ENCODE measurements at places on chromosomes 4 and X. TPM values are rescaled to one million over a fixed set of nuclear protein-coding genes. Genes with fewer than 3 reads are reported as not detected.
A peak's percentile ranks its signal among the peaks of the same experiment; 100 is the strongest.

DNA sequence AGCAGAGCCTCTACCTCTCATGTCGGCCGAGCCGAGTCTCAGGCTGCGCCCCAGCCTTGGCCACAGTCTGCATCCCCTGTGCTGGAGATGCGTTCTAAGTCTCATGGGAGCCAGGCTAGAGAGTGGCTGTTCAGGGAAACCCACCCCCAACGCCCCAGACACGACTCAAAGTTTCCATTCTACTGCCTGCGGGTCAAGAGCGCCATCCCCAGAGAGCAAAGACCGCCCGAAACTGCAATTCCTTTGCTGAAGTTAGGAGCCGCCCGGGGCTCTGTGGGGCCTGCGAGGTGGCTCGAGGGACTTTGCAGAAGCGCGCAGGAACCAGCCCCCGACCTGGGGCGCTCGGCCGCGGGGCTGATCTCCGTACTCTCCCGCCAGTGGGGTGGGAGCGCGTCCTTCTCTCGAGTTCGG, 10.0 kb upstream of the ELF4 start:
- no peak for DNase-seq

GRCh38 chr4:14749910-14750309, 252.4 kb upstream of the CPEB2 start:
- no peak for DNase-seq

DNA sequence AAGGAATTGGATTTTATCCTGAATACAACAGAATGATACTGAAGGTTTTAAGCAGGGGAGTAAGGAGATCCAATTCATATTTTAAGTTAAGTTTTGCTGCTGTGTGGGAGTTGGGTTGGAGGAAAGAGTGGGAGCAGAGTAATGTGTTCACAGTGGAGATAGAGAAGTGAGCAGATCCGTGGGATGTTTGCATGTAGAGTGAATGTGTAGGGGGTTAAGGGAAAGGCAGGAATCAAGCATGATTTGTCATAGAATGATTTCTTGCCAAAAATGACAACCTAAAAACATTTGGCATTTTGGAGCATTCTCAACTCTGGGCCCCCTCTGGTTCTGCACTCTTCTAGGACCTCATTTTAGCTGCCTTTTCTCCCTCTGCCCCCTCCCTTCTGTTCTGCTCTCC, 76.6 kb downstream of the ARHGAP10 start:
- DNase-seq, result no peak

DNA sequence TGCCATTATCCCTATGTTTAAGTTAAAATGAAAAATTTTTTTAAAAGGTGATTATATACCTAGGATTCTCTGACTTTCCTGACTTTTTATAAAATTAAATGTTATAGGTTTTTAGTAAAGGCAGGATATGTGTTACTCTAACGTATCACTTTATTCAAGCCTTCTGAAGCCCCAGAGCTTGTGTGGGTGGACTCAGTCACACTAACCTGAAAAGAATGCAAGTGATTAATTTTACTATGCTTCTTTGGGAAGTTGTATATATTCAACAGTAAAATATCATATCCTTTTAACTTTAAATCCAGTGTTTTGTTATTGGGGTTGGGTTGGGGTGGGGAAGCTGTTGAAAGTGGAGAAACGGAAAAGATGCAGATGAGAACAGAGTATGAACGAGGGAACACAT, 22.8 kb downstream of the PDLIM3 start:
- no peak for DNase-seq

DNA sequence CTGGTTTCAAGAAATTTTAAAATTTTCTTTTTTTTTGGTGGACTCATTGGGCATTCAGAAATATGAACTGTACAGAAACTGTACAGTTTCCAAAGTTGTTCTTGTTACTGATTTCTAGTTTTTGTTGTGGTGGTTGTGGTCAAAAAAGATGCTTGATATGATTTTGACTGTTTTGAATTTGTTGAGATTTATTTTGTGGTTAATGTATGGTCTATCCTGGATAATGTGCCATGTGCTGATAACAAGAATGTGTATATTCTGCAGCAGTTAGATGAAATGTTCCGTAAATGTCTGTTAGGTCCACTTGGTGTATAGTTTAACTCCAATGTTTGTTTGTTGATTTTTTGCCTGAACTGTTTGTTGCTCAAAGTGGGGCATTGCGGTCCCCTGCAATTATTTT, 127.6 kb upstream of the NUDT6 start:
- no peak for DNase-seq

DNA sequence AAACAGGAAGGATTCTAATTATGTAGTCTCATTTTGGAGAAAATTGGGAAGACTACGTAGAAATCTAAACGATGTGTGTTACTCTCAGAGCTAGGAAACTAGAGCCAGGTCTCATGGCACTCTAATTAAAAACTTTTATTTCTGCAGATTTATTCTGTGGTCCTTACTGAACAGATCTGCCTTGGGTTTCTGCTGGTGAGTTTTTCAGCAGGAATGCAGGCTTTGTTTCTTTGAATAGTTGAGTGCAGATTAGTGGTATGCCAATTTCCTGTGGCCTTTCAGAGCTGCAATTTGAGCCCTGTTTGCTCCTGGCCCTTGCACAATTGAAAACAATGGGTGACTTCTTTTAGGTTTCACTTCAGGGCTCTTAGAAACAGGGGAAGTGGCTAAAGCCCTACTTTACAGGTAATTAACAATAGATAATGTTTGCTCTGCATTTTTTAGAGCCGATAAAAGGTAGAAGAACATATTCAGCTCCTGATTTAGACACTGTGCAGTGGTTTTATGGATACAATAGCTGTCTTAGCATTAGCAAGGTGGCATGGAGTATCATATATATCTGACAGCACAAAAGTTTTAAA, 21.8 kb downstream of the SPRY1 start:
- no peak for DNase-seq

GRCh38 chrX:136880003-136880451, 498 bp downstream of the RBMX start:
- DNase-seq, result peak; percentile 40

The PNMA6F gene
- not detected for polyA plus RNA-seq

DNA sequence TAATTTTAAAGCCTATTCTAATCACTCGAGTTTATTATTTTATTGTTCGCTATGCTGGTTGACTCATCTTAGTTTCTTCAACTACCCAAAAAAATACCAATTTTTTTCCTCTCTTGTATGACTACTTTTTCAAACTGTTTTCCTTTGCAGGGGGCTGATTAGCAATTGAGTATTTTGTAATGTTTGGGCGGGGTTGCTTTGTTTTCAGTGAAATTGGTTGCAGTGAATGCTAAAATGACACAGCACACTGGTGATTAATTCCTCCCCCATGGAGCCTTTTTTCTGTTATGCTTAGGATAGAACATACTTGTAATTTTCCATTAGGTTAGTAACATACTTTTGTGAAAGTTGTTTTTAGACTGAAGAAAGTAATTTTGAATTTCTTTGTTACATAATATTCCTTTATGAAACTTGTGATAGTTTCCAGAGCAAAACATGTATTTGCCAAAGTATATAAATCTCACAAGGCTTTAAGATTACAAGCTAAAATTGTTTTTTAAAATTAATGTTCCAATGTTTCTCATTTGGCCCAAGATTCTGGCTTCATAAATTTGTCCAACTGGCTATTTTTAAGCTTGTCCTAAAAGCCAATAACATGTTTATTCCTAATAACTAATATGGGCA, 120.4 kb downstream of the CHIC1 start:
- no peak for DNase-seq

DNA sequence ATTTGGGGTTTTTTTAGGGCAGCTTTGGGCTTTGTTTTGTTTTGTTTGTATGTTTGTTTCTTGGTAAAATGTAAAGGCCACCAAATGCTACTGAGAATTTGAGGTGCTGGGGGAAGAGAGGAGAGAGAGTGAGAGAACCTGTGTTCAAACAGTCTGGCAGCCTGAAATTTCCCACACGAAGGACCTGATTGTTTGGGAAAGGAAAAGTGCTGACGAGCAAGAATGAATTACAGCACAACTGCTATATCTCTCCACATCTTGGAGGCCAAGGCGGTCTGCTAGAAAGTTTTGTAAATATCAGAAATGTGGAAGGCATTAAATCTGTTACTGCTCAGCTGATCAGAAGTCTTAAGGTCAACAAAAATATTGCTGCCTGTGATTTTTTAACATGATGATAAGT, 170.5 kb downstream of the PALLD start:
- peak; percentile 51 for DNase-seq

The VEGFC gene
- 7.9 TPM for polyA plus RNA-seq

The CT47A7 gene
- not detected for polyA plus RNA-seq

GRCh38 chrX:108732630-108733321, 3.6 kb downstream of the IRS4 start:
- no peak for DNase-seq
